Forelimb muscle (tissue), 1 donor: ENCODE measurements at places on chromosomes 5 and 9.

DNA sequence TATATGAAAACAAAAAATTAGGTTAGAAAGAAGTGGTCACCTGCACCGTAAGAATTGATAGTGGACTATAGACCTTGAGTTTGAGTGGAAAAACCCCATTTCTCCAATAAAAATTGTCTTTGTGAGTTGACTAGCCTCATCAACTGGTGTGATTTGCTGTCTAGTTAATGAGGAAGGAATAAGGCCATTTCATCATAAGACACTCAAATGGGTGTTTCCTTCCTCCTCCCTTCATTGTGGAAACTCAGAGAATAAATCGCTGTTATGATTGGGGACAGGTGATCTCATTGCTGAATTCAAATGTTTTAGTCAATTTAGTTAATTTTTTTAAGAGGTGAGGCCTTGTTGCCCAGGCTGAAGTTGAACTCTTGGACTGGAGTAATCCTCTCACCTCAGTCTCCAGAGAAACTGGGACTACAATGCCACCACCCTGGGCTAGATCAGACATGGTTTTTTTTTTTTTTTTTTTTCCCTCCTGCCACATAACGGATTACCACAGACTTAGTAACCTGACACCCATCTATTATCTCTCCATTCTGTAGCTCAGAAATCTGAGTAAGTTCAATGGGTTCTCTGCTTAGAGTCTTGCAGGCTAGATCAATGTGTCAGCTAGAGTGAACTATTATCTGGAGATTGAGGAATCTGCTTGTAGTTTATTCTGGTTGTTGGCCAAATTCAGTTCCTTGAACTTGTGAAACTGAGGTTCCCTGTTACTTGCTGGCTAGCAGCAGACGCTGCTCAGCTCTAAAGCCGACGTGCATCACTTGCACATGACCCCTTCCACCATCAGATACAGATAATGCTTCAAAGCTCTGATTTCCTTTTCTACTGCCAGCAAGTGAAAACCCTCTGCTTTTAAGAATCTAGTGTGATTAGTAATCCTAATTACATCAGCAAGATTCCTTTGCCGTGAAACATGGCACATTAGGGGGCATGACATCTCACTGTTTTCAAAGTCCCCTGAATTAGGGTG lies 663.8 kb upstream of the CDH9 start:
- no peak for DNase-seq

DNA sequence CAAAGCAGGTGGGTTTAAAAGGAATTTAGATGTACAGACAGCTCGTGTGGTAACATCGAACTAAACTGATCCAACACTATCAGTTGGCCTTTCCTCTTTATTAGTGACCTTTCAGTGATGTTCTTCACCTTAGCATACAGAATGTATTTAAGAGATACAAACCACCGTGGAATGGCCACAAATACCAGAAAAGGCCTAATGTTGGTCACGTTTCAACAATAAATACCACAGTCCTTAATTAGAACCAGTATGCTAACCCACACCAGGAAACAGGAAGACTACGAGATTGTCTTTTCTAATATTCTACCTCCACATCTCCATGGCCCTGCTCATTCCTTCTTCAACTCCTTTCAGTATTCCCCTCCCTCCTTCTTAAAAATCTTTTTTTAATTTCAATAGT lies 40.4 kb downstream of the GNAQ start:
- DNase-seq: no peak

- DNase-seq: no peak
Observed at GRCh38 chr9:28163619-28164018, 590.3 kb upstream of the C9orf72 start.

DNA sequence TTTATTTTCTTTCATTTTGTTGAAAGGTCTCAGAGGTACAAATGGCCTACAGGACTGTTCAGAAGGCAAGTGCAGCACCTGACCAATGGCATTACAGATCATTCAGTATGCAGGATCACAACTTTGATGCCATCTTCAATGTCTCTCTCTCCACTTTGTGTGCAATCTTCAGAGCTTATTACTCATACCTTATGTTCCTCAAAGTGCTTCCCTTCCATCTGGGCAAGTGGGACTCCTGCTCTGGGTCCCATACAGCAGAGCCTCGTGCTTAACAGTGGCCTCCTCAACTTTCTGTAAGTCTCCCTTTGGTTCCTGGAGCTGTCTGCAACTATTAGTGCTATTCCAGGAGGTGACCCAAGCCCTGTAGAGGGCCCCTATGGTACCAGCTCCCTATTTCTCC lies 358.4 kb upstream of the RPS23 start:
- no peak for DNase-seq

DNA sequence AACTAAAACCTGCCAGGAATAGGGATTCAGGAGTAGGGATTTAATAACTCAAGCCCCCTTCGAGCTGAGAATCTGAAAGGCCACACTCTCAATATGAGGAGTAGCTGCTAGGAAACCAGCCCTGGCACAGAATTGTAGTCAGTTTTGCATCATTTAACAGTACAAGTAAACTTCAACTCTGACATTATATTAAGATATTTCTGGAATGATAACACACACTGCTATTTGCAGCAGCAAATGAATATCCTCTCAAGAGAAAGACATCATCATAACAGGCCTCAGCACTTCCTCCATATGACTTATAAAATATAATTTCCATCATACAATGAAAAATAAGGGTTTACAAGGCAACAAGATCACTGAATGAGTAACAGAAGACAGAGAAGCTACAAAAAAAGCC lies 138.2 kb upstream of the RFX3 start:
- no peak for DNase-seq

- no peak for DNase-seq
Observed at GRCh38 chr9:91359734-91360470, 1.8 kb downstream of the AUH start.
